ENCODE measurements at places on chromosomes 16 and 17.

DNA sequence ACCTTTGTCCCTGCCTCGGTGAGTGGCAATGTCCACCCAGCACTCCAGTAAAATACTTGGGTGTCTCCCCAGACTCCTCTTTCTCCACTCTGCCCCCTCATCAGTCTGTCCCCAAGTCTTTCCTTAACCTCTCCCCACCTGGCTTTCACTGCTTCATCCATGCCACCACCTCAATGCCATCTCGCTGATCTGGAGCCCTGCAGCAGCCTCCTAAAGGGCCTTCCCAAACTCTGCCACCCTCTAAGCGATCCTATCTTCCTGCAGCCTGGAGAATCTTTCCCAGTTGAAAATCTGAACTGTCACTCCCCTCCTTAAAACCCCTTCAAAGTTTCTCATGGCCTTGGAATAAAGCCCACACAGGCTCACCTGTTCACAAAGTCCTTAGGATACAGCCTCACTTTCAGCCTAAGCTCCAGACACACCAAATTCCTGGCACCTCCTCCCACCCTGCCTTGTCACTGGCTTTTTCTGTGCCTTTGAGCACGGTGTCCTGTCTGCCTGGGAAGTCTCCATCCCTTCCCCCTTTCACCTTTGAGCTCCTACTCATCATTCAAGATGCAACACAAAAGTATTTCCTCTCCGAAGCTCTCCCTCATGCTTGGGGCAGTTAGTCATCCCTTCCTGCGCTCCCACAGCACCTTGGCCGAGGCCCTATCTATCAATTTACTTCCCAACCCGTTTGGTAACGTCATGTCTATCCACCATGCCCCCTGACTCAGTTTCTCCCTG is 2.8 kb downstream of the WNK4 start:
- no peak for DNase-seq

DNA sequence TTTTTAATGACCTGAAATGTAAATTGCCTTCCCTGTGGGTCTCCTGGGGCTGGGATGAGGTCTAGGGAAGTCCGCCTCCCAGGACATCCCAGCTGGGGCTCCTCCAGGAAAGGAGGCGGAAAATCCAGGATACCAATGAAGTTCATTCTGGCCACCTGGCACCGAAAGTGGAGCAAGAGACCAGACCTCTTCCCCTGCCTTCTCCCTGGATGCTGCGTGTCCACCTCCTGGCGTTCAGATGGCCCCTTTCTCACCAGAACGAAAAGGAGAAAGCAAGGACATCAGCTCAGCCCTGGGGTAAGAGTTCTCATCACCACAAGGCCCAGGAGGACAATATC is 20.4 kb downstream of the RBFOX3 start:
- DNase-seq: no peak

DNA sequence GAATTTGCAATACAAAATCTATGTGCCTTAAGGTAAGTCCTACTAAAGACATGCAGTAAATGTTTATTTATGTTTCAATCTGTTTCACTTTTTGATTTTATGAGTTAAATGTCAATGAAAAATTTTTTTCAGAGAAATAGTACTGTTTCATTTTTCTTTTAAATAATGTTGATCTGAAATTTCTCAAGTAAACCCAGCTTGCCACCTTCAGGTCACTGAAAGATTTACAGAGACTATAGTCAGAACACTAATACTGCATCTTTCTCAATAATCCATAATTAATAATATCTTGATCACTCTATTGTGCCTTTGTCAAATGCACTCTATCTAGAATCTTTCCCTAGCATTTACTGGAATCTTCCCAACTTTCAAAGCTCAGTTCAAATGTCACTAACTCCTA is 6.5 kb upstream of the DHX40 start:
- DNase-seq: no peak

GRCh38 chr17:45042346-45043120 is 8.9 kb downstream of the DCAKD start:
- no peak for DNase-seq

GRCh38 chr16:12674071-12674470 is 129.6 kb downstream of the CPPED1 start:
- no peak for DNase-seq

GRCh38 chr16:24149102-24149501 is 107.0 kb upstream of the CACNG3 start:
- DNase-seq: no peak
